Umbilical cord (tissue), 2 donors: ENCODE measurements at places on chromosomes 12 and 14. TPM values are rescaled to one million over a fixed set of nuclear protein-coding genes. Genes with fewer than 3 reads are reported as not detected.
A peak's percentile ranks its signal among the peaks of the same experiment; 100 is the strongest.

SPTLC2 gene
- 36.1 TPM for total RNA-seq

LALBA gene
- total RNA-seq, result not detected

CCDC196 gene
- 1.9 TPM for total RNA-seq

IL31 gene
- not detected for total RNA-seq

NFKBIA gene
- total RNA-seq, result 170 TPM

IQSEC3 gene
- 7.7 TPM for total RNA-seq

TC2N gene
- total RNA-seq, result 7.7 TPM

LGMN gene
- 79.7 TPM for total RNA-seq

SPTB gene
- 25.0 TPM for total RNA-seq

FOXN4 gene
- total RNA-seq, result 1.9 TPM

DNA sequence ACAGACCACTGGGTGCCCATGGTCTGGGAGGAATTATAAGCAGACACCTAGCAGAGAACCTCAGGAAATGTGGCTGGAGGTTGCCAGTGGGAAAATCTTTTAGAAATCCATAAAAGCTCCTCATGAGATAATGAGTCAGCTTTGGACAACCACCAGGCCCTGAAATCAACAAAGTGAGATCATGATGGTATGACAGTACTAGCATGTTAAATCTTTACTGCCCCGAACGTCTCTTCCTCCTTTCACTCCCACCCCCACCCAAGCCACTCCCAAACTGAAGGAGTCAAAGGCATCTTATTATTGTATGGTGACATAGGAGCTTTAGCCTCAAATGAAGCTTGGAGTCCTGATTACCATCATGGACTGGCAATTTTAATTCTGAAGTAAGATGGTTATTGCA, 240.0 kb downstream of the DIO2 start:
- DNase-seq, result peak; percentile 71

GRCh38 chr12:630656-631632, 32.3 kb downstream of the NINJ2 start:
- DNase-seq, result peak; percentile 75

GRCh38 chr14:94136575-94137331, 7.3 kb upstream of the IFI27L2 start:
- peak; percentile 81 for DNase-seq

DNA sequence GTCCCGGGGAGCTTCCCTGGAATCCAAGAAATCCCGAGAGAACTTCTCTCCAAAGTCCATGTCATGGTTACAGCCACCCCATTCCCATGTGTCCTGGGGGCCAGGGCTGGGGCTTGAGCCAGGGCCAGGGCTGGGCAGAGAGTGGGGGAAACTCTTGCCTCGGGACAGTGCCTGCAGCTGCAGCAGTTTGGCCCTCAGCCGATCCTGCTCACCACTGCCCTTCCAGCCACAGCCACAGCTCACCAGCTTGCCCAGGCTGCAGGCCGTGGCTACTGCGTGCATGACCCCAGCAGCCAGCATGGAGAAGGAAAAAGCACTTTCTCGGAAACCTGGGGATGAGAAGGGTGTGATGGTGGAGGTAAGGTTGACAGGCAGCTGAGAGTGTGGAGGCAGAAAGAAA, 3.5 kb downstream of the WNT10B start:
- DNase-seq, result no peak

- peak; percentile 63 for DNase-seq
These were observed 179.9 kb upstream of the ATF7IP start for GRCh38 chr12:14185427-14186192.

GRCh38 chr12:122937622-122938091, 28.6 kb downstream of the ABCB9 start:
- no peak for DNase-seq

- no peak for DNase-seq
These were observed 218.3 kb upstream of the CNTN1 start for GRCh38 chr12:40473962-40474361.

DNA sequence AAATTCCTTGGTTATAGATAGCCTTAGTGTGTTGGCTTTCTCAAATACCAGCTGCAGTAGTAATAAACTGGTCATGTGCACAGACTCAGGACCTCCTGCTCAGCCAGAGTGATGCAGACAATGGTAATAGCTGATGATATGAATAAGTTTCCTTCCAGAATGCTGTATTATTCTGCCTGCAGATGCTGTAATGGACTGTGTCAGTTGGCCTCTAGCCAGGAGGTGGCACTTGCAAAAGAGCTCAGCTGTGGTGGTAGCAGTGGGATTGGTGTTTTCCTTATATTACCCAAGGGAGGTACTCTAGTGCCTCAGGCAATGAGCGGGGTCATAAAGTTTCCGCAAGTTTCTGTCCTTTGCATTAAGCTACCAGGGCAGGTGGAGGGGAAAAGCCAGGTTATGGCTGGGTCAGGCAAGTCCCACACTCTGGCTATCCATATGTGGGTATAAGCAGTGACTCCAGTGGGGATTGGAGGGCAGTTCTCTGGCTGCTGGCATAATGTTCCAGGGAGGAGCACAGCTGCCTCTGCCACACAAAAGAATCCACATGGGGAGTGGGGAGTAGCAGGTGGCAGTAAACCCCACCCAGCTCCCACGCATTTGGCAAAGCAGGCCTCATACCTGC, 14.0 kb upstream of the MUCL1 start:
- no peak for DNase-seq

GRCh38 chr14:53701108-53701875, 255.3 kb downstream of the BMP4 start:
- DNase-seq, result no peak

GRCh38 chr12:113582521-113583218, 111.0 kb upstream of the LHX5 start:
- no peak for DNase-seq

GRCh38 chr12:5745251-5745888, 199.7 kb downstream of the ANO2 start:
- DNase-seq, result peak; percentile 84

- no peak for DNase-seq
These were observed 199.5 kb upstream of the PLEKHG7 start for GRCh38 chr12:92503029-92503931.

DNA sequence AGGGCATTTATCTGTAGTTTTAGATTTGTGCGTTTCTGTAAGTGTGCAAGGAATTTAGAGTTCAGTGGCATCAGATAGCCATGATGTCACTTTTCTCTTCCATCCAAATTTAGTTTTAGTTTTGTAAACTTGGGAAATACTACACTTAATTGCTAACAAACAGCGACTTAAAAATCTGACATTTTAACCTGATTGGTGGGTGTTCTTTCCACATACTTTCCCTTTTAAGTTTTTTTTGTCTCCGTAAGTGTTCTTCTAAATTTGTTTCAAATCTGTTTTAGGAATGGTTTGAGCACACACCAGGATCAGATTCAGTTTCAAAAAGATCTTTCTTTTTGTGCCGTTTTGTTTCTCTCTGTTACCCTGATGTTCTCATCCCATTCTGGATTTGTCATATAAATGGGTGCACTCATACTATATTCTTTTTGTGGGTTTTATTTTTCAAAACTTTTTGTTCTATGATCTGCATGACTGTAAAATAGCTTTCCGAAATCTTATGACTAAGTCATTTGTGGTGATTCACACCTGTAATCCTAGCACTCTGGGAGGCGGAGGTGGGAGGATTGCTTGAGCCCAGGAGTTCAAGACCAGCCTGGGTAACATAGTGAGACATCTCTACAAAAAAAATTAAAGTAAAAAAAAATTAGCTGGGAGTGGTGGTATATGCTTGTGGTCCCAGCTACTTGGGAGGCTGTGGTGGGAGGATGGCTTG, 58.9 kb downstream of the FBXO34 start:
- DNase-seq, result no peak

- DNase-seq, result no peak
These were observed 86.9 kb downstream of the ATP23 start for GRCh38 chr12:58028294-58028693.

DNA sequence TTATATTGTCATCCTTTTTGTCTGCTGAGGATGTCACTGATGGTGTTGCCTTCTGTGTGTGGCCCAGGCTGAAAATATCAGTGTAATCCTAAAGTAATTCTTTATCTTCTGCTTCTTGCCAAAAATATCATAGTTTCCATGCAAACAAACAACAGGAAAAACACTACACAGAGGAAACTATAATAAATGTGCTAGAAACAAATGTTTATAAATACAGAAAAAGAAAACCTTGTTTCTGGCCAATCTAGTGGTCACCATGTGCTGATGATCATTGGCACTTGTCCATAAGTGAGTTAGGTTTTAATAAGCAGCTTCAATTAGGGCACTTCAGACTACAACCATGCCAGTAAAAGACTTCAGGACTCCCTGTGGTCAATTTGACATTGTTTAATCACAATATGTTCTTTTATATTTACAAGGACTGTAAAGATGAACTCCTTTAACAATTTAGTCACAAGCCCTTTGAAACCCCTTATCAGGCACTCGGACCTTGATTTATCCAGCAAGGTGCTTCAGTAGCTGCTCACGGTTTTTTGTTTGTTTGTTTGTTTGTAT, 124.8 kb downstream of the TMTC3 start:
- DNase-seq, result no peak

DNA sequence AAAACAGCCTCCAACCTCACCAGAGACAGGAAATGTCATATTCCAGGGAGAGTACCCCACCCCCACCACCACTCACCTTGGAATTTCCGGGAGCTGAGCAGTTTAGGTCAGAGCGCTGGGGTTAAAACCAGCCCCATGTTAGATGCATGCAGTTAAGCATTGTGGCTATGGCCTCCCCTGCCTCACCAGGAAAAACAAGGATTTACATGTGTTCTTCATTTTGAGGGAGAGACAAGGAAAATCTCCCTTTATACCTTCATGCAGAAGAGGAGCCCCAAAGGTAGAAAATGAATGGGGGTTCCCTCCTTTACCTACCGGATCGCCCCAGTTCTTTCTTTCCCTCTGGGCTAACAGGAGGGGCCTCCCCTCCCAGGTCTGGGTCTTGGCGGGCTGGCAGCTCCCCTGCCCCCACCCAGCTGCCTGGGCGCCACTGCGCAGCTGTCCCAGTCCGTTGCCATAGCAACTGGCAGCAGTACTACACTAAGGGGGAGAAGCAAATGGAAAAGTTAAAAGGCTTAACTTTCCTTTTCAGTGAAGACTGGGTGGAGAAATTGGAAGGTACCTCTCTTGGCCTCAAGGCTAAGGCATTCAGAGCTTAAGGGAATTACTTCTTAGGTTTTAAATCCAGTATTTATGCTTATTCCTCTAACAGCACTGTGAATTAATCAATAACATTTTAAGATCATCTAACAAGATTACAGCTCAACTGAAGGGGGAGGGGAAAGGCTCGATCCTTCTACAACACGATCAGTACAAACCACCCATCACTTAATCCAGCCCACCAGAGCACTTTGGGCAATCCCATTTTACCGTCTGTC, 20.5 kb downstream of the CBX5 start:
- peak; percentile 95 for DNase-seq

DNA sequence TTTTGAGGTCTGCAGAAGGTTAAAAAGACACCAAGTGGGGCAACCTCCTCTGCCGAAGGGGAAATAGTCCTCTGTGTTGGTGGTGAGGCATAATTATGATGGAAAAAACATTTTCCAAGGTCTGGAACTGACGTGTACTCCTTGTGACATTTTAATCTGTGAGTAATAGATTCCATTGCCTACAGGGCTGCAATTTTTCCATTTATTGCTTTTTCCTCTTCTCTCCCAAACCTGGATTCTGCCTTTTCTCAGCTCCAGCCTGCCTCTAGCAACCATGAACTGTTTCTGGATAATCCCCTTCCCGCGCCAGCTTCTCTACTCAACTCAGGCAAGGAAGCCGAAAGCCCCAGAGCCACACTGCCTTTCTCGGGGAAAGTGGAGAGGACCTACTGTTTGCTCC, 230.1 kb upstream of the PLXNC1 start:
- no peak for DNase-seq

DNA sequence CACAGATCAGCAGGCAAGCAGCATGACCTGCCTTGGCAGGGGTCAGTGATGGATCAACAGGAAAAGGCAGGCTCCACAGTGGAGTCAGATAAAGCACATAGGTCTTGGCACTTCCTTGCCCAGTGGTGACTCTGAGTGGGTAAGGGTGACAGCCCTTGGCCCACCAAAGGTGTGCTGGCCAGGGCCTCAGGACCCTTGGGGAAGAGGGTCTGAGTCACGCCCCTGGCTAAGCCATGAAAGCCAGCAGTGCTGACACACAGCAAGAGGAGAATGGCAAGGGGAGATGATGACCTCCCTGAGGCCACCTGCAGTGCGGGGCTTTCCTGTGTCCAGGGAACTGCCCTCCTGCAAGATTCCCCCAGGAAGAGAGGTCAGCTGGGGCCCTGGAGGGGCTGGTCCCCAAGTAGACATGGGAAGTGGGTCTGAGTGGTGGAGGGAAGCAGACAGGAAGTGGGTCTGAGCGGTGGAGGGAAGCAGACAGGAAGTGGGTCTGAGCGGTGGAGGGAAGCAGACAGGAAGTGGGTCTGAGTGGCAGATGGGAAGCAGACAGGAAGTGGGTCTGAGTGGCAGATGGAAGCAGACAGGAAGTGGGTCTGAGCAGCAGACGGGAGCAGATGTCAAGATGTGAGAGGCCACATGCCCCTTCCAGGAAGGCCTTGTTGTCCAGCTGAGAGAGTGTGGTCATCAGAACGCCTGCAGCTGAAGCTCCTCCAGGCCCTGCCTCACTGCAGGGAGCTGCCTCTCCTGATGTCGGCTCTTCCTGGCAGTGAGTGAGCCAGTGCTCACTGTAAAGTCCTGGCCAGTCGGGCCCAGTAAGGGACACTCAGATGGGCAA, 34.8 kb downstream of the DIO3 start:
- no peak for DNase-seq

DNA sequence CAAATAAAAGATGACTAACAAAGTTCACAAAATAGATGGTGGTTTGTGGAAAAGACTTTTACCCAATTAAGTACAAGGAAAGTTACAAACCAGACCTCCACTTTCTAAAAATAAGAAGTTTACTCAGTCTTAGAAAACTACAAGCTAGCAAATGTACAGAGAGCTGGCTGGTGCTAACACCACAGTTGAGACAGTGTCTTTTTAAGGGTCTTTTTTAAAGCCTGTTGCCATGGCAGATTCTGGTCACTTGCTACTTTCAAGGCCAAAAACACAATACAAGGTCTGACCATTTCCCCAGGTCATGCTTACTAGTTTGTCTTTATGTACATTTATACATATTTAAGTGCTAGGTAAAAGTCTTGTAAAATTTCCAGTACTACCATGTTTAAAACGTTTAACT, 2.4 kb downstream of the BTG1 start:
- no peak for DNase-seq

- no peak for DNase-seq
These were observed 1.0 kb upstream of the SUDS3 start for GRCh38 chr12:118375348-118375747.

DNA sequence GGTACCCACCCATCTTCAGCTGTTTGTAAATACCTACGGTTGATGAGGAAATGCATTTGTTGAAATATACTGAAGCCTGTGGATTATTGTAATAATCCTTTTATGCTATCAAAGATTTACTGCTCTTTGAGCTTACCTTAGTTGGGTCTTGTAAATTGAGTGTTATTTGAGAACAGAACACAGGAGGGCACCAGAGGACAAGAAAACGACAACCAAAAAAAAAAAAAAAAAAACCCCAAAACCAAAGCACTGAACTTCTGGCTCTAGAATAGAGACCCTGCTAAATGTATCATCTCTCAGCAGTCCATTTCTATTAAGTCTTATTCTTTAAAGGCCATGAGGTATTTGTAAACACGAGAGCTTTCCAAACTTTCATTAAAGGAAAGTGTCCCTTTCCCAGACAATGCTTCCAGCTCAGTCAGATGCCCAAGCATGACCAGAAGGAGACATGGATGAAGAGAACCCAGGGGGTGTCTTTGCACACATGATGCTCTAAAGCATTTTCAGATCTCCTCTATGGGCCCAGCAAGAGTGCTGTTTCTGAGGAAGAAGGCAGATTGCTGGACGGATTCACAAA, 763.9 kb downstream of the NRXN3 start:
- peak; percentile 63 for DNase-seq
